LNCaP clone FGC (cell line): ENCODE measurements at places on chromosomes 7 and 10.

DNA sequence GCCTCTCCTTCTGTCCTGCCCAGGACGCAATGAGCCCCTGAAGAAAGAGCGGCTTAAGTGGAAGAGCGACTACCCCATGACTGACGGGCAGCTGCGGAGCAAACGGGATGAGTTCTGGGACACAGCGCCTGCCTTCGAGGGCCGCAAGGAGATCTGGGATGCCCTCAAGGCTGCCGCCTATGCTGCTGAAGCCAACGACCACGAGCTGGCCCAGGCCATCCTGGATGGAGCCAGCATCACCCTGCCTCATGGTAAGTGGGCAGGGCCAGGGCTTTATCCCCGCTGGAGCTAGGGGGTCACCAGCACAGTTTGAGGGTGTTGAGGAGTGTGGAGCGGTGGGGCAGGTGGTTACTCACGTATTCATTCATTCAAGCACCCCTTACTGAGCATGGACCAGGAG is 4.7 kb upstream of the ANKRD2 start:
- DNase-seq, result no peak

- DNase-seq, result no peak
These were observed 102.1 kb downstream of the ZRANB1 start for GRCh38 chr10:125043841-125044658.

DNA sequence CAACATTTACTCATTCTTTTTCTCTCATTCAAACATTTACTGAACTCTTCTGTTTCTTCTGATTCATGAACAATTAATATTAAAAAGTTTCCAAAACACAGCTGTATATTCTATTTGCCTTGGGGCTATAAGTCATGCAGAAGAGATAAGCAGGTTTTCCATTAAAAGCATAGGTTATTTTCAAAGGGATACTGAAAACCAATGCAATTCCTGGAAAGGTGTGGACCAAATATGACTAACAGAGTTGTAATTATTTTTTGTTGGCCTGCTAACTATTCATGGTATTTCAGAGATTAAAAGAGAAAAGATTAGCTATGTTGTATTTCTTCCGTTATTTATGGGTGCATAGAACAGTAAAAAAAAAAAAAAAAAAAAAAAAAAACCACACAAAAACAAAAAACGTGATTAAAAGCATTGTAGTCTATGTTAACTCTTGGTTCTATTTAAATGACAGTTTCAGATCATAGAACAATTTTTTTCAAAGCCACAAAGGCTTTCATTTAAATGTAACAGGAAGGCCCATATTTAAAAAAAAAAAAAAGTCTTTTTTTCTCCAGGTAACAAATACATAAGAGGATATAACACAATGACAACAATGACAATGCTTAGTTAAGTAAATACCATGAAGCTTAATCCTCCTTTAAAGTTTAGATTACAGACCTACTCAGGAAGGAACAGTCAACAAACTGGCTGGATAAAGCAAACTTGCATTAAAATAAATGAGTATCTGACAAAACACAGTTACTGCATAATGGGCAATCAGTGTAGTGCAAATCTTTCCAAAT is 1042.9 kb downstream of the GATA3 start:
- no peak for DNase-seq

DNA sequence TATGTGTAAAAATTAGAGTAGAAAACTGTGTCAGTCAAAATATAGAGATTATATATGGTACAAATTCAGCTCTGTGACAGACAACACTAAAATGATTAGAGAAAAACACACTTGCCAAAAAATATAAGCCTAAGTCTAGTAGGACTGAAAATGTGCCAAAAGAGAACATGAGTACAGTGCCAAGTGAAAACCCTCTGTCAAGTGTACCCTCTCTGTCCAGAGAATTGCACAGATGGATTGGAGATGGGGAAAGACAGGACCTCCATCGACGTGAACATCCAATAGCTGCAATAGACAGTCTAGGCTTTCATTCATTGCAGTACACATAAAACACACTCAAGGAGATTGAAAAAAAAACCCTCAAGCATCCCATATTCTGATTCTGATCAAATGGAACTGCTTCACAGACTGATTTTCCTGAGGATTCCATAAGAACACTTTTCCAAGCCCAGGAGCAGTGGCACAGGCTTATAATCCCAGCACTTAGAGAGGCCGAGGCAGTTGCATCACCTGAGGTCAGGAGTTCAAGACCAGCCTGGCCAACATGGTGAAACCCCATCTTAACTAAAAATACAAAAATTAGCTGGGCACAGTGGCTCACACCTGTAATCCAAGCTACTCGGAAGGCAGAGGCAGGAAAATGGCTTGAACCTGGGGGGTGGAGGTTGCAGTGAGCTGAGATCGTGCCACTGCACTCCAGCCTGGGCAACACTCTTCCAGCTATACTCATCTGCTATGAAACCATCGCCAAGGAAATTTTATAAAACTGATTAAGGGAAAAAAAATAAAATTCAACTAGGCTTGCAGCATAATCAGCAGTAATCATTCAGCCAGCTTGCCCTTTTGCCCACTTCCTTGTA is 110.0 kb upstream of the TRIM24 start:
- no peak for DNase-seq

- no peak for DNase-seq
These were observed 17.0 kb upstream of the TTYH3 start for GRCh38 chr7:2614631-2615330.

DNA sequence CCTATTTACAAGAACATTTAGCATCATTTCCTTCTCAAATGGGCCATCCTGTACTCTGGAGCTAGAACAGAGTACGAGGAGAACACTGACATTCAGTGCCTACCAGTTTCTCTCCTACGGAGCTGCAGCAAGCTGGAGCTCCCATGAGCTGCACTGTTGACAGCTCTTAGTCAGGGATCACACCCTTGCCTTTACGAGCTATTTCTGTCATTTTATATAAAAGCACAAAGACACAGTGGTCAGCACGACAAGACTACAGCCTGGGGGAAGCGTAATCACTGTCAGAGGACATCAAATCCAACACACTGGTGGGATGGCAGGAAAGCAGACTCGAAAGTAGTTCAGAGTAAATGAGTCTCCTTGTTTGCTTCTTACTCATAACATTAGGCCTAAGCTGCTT is 2.7 kb downstream of the CDCA7L start:
- DNase-seq, result no peak

DNA sequence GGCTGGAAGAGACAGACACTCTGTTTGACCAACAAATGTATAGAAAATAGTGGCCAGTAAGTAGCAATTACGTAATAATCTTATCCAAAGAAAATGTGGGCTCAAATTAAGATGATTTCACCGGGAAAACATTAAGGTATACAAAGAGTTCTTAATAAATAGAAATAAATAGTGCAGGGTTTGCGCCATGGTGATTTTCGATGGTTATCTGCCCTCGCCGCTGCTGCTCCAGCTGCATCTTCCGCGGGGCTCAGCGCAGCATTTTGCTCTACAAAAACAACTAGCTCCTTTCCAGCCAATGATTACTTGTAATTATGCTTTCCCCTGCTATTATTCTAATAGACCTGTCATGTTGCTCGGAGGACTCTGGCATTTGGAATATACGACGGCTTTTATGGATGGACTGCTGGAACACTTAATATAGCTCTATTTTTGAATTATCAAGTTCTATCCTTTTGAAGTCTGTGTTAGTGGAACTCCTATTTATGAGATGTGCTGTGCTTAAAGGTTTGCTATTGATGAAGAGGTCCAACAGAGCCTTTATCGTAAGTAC is 103.8 kb downstream of the BUB3 start:
- no peak for DNase-seq

DNA sequence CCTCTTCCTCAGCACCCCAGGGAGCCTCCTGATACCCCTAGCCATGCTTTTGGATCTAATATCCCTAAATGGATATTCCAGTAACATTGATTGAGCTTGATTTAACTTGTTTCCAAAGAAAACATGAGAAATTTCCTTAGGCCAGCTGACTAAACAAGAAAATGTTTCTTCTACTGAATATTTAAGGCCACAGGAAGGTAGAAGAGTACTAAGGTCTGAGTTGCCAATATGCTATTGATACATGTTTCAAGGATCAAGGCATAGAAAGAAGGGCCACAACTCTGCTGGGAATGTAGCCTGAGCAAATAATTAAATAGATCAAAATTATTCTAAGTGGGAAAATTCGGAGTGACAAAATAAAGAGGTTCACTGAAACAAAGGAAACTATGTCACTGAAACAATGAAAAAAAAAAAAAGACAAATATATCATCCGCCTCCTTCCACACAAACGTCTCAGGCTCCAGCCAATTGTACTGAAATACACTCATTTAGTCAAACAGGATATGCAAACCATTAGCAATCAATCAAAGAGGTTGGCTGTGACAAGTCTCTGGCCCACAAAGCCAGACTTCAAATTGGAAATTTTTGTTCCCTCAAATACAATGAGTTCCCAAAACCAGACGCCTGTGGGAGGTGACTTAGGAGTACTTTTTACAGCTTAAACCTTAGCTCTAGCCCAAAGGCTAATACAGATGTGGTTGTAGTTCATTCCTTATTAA is 396.2 kb downstream of the HTR7 start:
- no peak for DNase-seq

GRCh38 chr10:132351611-132352010 is 19.6 kb downstream of the LRRC27 start:
- DNase-seq, result no peak

DNA sequence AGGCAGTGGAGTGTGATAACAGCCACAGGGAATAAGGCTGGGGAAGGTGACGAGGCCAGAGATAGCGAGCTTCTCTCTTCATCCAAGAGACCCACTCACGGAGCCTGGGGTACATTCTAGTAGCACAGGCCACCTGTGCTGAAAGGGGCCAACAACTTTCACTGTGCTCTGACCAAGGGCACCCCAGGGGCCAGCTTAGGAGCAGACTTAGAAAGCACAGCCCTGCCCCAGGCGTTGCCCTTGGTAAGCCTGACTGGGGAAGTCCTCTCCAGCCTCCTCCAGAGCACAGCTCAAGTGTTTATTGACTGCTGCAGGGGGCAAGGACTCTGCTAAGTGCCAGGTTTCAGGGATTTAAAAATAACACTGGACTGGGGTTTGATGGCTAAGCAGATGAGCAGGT is 44.7 kb downstream of the EBF3 start:
- DNase-seq, result no peak

DNA sequence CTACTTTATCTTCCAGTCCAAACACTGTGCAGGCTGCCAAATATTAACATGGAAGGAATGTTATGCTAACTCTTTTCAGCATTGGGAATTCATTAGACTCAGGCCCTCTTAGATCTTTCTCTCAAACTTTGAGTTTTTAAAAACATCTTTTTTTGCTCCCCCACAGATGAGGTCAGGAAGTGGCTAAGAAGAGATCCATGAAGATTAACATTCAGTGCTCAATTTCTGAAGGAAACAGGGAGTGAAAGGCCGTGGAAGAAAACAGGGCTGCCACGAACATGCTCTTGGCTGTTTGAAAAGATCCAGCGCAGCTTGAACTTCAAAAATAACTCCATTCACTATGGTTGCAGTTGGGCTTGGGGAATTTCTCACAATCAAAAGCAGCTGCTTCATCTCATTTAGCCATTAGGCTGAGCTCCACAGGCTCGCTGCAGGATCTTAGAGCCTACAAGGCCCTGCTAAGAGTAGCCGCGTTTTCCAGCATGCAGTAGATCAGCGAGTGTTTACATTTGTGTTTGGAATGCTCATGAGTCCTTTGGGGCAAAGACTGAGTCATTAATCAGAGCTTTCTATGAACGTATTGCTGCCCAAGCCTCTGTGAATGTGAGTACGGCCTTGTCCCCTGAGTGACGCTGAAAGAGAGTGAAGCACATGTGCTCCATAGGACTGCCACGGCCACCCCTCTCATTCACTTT is 41.2 kb upstream of the TNS3 start:
- no peak for DNase-seq

DNA sequence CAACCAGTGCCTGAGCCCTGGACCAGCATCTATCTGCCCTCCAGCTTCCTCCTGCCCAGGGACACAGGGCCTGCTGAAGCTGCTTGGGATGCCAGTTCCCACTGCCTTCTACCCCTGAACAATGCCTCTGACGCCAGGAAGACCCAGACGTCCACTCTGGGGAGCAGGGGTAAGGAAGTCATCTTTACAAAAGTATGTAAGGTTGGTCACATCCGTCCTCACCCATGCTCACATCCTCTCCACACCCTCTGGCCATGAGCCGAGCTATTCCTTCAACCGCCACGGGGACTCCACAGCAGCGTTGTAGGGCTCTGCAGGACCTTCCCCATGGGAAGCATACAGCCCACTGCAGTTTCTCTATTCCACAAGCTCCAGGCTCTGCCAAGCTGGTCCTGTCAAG is 58.5 kb downstream of the CLRN3 start:
- no peak for DNase-seq

DNA sequence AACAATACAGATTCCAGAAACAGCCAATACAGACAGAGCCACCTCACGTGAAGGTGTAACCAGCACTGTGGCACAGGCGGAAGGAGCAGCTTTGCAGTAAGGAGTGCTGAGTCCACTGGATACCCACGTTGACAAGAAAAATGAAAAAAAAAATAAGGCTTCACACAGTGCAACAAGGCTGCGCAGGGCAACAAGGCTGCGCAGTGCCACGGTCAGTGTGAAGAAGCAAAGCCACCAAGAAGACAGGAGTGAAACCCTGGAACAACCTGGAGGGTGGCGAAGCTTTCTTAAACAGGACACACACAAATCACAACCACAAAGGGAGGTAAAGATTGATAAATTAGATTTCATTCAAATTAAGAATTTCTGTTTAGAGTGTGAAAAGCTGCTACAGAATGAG is 204.0 kb downstream of the MAD1L1 start:
- DNase-seq, result no peak

DNA sequence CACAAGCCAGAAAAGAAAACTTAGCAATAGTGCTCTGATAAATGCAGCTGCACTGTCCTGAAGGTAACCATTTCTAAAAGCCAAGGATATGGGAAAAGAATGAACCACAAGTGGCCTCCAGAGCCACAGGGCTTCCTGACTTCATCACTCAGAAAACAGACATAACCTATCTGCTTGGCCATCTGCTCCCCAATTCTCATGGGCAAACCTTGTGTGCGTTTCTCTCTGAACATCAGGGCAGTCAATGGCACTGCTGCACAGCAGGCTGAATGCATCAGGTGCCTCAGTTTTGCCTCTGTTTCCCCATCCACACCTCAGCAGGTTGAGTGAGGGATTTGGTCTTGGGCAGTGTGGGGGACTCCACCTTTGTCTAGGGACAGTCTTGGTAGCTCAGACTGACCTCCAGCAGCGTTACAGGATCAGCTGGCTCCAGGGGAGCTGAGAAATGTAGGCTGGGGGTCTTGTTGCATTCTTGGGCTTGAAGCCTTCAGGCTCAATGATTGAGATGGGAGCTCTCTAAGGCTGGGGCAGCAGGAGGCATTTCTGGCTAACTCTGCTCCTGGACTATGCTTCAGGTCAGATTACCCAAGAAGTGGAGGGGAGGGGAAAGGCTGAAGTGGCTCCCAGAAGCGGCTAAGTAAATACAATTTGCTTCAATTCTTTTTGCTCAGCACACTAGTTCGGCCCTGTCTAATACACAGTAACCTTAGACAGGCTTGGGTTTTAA is 23.6 kb upstream of the PDLIM1 start:
- DNase-seq, result no peak

- DNase-seq, result no peak
These were observed 181.6 kb downstream of the PHTF2 start for GRCh38 chr7:77980087-77980713.

- DNase-seq, result no peak
These were observed 73.2 kb downstream of the INHBA start for GRCh38 chr7:41629711-41630111.

GRCh38 chr10:5611899-5612680 is 54.3 kb downstream of the ASB13 start:
- no peak for DNase-seq

GRCh38 chr10:102347236-102347828 is 48.2 kb upstream of the NFKB2 start:
- DNase-seq, result peak; percentile 15
